ENCODE measurements at places on chromosomes 5 and 9. TPM values are rescaled to one million over a fixed set of nuclear protein-coding genes. Genes with fewer than 3 reads are reported as not detected.

Gene SPATA31E1
- total RNA-seq, result not detected

Gene GDA
- total RNA-seq, result 0.97 TPM

Gene ECSCR
- not detected for total RNA-seq

Gene GRIN3A
- not detected for total RNA-seq

Gene STPG3
- not detected for total RNA-seq

Gene SNCAIP
- 19.0 TPM for total RNA-seq

Gene PCDHB5
- total RNA-seq, result 0.32 TPM

Gene C5
- 2.3 TPM for total RNA-seq

Gene RMRP
- total RNA-seq, result 163,599 TPM

Gene AGXT2
- total RNA-seq, result under 0.01 TPM

Gene EFNA5
- 6.5 TPM for total RNA-seq

Gene FSTL4
- total RNA-seq, result under 0.01 TPM

Gene ANXA6
- total RNA-seq, result 501 TPM

Gene HTR1A
- total RNA-seq, result not detected

Gene HAND1
- total RNA-seq, result not detected

Gene TXN
- total RNA-seq, result 472 TPM

Gene TTC39B
- total RNA-seq, result 13.5 TPM

Gene CAVIN4
- 1.3 TPM for total RNA-seq

Gene HNRNPK
- 522 TPM for total RNA-seq

Gene CREB3
- total RNA-seq, result 107 TPM

Gene CMYA5
- 1.7 TPM for total RNA-seq

Gene PHF24
- not detected for total RNA-seq
